ENCODE measurements at places on chromosomes 5 and 9.

DNA sequence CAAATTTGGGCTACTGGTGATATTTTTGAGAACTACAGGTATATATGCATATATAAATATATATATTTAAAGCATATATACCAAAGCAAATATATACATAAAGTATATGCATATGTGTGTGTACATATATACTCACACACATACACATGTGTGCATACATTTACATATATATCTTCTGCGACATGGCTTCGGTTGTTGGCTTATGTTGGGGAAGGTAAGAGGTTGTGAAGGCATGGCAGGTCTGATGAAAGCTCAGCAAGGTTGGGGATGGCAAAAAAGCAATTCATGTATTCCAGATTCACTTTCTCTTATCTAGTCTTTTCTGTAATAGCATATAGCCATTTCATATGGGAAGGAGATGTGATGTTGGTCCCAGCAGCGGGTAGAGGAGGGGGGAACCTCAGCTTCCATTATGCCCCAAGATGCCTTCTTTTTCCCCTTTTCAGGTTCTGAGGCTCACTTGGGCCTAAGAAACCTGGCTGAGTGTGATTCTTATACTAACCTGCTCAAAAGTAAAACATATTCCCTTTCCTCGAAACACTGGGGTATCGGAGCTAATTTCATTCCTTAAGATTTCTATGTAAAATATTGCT is 201.7 kb downstream of the MEF2C start:
- no peak for DNase-seq

GRCh38 chr5:79093762-79094161 is 17.8 kb upstream of the BHMT start:
- no peak for DNase-seq

DNA sequence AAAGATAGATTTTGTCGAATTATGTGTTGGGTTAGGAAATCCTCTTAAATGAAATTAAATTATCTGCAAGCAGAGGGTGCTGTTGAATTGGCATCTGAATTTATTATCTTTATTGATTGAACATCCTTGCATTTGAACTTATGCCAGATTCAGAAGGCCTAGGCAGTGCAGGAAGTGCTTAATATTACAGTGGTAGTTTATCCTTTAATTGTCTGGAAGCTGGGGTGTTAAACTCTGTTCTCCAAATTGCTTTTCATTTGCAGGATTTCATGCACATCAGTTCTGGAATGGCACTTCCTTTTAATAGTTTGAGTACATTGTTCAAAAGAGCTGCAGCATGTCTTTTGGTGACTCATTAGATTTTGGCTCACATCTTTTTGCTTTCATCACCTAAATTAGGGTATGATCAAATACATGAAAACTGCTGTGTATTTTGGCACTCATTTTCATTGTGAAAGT is 186.3 kb downstream of the KDM4C start:
- no peak for DNase-seq

DNA sequence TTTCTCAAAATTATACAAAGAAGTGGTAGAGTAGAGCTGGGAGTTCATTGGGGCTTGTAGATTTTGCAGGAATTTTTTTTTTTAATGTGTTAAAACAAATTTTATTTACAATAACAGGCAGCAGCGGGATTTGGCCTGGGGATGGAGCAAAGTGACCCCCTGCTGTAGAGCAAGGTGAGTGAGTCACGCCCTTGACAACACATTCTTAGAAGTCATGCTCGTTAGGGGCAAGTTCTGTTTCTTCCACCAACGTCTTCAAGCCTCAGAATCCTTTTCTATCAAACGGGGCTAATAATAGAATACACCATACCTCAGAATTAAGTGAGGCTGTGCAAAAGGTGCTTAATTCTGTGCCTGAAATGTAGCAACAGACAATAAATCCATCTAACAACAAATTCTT is 1.1 kb upstream of the ANKDD1B start:
- no peak for DNase-seq

GRCh38 chr9:23551311-23551721 is 274.7 kb downstream of the ELAVL2 start:
- DNase-seq, result no peak

DNA sequence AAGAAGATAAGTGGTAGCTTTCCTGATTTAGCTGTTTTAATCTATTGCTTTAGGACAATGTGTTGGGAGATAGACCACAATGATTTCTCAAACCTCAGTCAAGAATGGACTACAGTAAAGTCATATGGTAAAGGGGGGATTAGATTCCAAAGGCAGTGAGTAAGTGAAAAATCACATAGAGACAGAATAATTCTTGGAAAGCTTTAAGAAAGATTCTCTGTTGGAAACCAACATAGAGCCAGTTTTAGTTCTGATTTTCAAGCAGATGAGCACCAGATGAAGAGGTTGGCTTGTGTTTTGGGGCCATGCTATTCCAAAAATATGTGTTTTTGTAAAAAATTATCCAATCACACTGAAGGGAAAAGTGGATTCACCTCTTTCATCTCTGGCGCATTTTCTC is 256.8 kb upstream of the RPS23 start:
- DNase-seq, result no peak

DNA sequence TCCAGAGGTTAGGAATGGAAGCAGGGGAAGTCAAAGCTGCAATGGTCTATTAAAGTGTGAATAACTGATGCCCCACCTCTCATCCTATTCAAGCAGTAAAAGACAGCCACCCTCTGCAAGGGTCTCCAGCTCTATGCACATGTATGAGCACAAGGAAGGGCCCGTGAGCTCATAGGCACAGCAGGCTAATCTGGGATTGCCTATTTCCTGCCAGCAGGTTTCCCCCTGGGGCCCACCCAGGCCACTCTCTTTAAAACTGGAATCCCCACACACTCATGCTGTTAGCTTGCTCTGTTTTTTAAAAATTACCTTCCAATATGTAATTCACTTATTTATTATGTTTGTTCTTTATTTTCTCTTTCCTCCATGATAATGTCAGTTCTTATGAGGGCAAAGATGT is 48.7 kb upstream of the ZNF366 start:
- DNase-seq, result no peak

DNA sequence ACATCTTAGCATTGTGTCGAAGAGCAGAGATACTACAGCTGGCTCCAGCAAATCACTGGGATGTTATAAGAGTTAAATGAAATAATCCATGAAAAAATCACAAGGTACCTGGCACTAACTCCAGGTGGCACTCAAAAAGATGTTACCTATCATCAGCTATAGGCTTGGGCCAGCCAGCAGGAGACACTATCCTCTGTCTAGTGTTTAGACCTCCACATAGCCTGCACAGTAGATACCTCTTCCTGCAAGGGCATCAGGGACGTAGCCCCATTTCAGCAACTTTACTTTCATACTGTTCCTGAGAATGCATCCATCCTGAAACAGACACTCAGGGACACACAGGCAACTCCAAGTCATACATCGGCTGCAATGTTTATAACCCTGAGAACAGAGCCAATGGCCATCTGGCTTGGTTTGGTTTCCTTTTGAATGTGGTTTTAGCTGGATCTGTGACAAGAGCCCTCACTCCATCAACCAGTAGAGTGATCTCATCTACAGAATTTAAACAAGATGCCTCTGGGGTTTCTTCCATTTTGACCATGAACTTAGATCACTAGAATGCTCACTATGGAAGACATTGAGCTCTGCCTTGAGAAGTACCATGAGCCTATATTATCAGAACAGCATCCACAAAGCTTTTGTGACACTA is 69.9 kb downstream of the TLE1 start:
- no peak for DNase-seq

DNA sequence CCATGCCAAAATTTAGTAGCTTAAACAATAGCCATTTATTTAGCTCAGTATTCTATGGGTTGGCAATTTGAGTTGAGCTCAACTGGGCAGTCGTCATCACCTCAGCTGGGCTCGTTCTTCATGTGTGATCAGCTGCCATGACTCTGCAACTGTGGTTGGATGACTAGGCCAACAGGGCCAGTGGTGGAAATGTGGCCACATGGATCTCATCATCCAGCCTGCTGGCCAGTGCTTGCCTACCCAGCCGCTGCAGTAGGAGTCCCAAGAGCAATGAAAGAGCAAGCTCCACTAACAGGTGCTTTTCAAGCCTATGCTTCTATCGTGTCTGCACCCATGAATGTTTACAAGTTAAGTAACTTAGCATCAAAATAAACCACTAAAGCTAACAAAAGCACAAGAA is 158.0 kb downstream of the ATPSCKMT start:
- no peak for DNase-seq

DNA sequence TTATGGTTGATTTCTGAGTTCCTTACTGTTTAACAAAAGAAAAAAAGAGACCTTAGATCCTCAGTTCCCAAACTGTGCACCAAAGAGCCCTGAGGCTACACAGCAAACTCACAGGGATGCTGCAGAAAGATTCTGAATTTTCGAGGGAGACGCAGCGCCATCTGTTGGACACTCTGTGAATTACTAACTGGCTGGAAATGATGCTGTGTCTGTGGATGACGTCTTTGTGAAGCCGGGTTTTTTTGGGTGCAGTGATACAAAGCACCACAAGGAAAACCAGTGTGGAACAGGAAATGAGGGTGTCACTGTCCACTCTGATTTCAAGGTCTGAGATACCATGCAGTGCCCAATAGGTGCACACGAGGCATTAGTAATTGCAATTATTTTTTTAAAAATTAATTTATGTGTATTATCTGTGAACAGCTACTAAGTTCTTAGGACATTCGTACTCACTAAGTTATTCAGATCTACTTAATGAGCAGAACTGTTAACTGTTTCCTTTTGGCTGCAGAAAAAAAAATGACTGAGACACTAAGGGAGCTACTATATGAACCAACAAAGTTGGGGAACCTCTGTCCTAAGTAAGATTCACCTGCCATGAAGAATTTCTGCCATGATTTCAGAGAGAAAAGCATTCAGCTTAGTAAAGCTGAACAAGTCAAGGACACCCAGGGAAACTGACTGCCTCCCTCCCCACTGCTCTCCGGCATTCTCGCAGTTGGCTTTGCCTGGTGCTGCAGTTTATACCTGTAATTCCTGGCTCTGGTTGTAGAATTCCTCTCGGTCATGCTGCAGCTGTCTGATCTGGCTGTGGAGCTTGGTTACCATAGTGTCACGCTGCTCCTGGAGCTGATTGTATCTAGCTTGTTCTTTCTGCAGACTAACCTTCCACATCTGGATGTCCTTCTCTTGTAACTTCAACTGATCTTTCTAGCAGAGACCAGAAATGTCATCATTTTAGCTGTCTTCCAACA is 23.4 kb downstream of the SPACA9 start:
- DNase-seq, result peak; percentile 68

DNA sequence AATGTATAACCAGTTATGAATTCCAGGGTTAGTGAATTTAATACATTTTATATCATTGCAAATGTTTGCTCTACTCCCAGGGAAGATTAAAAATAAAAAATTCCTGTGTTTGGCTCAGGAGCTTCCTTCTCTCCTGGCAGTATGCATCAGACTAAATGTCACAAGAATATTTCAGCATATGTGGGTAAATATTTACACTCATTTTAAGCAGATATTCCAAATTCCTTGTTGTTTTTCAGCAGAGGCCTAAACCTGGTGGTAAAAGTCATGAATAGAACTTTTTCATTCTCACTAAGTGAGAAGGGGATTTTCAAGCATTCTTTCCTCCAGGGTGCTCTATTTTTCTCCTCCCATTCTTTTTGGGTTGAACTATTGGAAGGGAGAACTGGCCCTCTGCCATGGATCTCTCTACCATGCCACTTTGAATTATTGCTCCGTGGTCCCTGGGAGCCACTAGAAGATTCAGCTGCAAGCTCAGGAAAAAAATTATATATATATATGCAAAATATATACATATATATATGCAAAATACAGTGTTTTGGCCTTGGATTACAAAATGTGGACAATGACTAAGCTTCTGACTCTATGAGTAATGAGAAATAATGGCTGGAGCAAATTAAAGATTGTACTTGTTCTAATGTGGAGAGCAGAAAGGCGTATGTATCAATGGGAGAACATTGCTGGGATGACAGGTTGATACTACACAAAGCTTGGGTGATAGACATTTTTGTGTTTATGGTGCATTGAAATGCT is 180.6 kb upstream of the PAPPA start:
- DNase-seq, result no peak

- DNase-seq, result no peak
Observed at GRCh38 chr5:154995679-154996078, 17.9 kb upstream of the KIF4B start.

DNA sequence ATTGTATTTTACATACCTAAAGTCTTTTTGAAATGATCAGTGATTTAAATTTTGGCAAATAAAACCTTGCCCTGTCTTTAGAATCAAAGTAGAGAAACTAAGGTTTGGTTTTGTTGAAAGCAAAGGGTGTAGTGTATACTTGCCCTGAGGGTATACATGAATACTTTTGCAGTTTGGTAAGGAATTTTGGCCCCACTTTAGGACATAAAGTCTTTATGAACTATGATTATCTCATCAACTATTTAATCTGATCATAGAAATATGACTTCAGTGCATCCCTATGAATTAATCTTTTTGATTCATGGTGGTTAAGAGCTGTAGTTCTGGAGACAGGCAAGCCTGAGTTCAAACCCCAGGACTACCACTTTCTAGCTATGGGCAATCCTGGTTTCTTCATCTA is 17.7 kb downstream of the RAD1 start:
- no peak for DNase-seq

- DNase-seq, result no peak
Observed at GRCh38 chr5:14171046-14171445, 27.9 kb downstream of the TRIO start.

GRCh38 chr9:71740199-71740598 is 28.1 kb downstream of the CEMIP2 start:
- no peak for DNase-seq

DNA sequence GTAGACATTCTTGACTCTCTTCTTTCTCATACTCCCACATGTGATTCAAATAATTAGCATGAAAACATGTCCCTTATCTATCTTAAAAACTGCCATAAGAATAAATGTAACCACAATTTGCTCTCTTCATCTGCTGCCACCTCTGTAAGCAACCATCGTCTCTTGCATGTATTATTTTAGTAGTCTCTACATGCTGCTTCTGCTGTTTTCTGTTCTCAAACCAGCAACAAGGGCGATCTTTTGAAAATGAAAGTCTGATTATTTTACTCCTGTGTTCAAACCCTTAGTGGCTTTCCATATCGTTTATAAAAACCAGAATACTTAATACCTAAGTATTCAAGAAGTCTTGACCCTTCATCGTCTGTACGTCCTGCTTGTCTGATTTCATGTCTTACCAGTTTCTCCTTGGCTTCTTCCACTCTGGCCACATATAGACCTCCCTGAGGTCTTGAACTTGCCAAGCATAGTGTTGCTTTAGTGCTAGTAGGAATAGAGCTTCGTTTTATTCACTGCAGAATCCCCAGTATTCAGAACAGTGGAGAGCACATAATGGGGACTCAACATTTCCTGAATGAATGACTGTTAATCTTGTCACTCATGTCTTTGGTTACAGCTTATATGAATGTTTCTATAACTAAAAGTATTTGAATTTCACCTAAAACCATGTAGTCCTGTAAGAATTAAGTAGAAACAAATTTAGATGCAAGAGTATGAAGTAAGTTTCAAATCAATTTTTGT is 10.6 kb downstream of the CDC42SE2 start:
- DNase-seq, result no peak

- DNase-seq, result no peak
Observed at GRCh38 chr5:55051357-55051756, 27.3 kb downstream of the GZMK start.

DNA sequence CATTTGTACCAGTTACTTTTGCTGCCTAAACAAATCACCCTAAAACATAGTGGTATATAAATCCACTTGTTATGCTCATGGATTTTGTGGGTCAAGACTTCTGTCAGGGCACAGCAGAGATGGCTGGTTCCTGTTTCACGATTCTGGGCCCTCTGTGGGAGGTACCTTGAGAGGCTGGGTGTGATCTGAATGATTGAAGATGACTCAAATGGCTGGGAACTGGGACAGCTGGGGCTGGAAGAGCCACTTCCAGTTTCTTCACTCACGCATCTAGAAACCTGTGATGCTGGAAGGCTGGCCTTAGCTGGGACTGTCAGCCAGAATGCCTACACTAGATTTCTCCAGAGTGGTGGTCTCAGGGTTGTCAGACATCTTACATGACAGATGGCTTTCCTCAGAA is 88.1 kb downstream of the KIF4B start:
- DNase-seq, result no peak
